ENCODE measurements at places on chromosomes 4 and X.

GRCh38 chr4:147493307-147493706 lies 12.4 kb downstream of the EDNRA start:
- no peak for DNase-seq

DNA sequence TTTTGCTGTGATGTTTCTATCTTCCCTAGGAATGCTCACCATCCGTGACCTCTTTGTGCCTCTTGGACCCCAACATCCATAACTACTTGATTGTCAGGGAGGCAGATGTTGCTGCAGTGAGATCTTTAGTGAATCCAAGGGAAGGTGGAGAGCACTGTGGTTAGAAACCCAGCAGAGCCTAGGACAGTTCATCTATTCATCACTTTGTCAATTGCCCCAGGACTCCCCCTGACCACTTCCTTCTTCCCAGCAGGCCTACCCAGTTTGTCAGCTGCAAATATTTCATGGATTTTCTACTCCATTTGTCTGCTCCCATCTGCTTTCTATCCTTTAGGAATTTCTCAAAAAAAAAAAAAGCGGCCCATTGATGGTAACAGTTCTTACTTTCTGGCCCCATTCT lies 942.8 kb downstream of the PCDH7 start:
- no peak for DNase-seq

DNA sequence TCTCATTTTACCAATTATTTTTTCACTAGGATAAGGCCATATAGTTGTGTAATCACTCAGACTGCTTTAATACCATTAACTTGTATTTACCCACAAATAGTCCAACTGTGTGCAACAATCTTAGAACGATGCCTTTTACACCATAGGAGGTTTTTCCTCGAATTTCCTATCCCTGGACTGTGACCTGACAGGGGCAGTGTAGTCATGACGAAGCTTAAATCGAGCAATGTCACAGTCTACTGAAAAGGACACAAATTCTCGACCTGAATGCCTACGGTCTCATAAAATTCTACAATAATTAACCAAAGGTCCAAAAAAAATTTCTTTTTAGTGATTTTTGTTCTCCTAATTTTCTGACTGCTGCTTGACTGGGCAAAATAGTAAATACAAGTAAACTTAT lies 208.9 kb downstream of the ADAMTS3 start:
- no peak for DNase-seq

- DNase-seq: peak; percentile 41
Observed at GRCh38 chr4:144399927-144400326, 246.0 kb upstream of the HHIP start.
